ENCODE measurements at places on chromosomes 4 and X.

DNA sequence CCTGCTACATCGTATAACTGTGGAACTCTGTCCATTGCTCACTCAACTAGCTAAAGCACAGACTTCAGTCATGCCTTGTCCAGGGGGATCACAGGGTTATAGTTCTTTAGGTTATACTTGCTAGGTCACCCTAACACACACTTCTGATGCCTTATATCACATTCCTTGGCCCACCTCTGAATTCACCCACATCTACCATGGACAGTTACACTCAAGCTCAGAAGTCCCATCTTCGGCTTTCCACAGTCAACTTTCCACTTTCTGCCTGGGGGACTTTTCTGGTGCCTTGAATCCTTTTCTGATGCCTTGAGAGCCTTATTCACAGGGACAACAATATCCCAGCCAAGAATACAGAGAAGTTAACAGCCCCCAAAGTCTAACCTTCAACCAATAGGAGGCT lies 129.2 kb upstream of the MAOA start:
- DNase-seq, result no peak

GRCh38 chrX:99383786-99384185 lies 1026.3 kb downstream of the PCDH19 start:
- DNase-seq, result no peak

- DNase-seq, result no peak
These were observed 14.9 kb downstream of the ADAM29 start for GRCh38 chr4:174933083-174933482.

GRCh38 chrX:153351981-153352380 lies 18.0 kb downstream of the ZNF275 start:
- no peak for DNase-seq

GRCh38 chr4:161604516-161605300 lies 559.1 kb downstream of the FSTL5 start:
- DNase-seq, result no peak

DNA sequence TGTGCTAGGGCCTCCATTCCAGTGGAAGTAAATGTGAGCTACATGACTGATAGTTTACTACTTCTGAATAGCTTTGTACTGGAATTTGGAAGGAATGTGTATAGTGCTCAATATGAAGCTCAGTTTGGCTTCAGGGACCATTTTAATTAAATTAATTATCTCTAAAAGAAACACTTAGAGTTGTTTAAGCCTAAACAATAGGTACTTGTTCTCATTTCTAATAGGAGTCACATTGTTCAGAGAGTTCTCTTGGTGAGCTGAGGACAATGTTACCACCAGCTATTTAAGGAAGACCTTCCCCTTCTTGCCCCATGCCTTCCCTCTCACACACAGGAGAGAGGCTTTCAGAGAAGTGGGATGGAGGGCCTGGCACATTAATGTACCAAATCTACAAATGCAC lies 78.3 kb downstream of the CHIC2 start:
- no peak for DNase-seq

GRCh38 chrX:114201622-114202021 lies 382.3 kb upstream of the HTR2C start:
- no peak for DNase-seq

DNA sequence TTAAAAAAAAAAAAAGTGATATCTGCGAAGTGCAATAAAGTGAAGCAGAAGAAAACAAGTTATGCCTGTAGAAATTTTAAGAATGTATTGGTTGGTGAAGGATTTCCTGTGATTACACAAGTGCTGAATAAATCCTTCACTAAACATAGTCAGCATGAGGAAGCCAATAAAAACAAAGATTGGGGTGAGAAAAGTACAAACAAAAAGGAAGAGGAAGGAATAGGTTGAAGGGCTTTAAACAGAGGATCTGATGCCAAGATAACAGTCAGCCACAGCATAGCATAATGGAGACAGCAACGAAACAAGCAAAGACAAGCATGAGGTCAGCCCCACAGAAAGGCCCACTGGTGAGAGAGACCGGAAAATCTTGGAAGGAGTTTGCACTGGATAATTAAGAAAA lies 372.2 kb downstream of the ADAM29 start:
- peak; percentile 21 for DNase-seq

- peak; percentile 71 for DNase-seq
These were observed 30.4 kb downstream of the FAT1 start for GRCh38 chr4:186693159-186693815.

- peak; percentile 9 for DNase-seq
These were observed 763.0 kb downstream of the DMD start for GRCh38 chrX:32448320-32448719.

GRCh38 chrX:2550328-2551020 lies 49.7 kb upstream of the DHRSX start:
- no peak for DNase-seq

DNA sequence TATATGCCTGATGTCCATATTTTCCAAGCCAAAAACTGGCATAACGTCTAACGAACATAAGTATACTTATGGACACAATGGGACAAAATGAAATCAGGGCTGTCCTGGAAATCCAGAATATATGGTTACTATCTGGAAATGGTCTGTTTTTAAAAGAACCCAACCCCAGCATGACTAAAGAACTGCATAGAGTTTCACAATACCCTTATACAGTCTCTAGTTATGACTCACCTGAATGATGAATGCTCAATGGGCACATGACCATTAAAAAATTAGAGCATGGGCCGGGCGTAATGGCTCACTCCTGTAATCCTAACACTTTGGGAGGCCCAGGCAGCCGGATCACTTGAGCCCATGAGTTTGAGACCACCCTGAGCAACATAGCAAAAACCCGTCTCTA lies 31.8 kb downstream of the AMMECR1 start:
- DNase-seq, result peak; percentile 86

GRCh38 chr4:147733716-147734344 lies 1.9 kb downstream of the ARHGAP10 start:
- DNase-seq, result no peak

GRCh38 chrX:9785944-9786797 lies at the start of gene SHROOM2:
SHROOM2 (plus strand) TSS chrX:9786429; CDS start chrX:9786546, 117 bp downstream.
- DNase-seq, result no peak

DNA sequence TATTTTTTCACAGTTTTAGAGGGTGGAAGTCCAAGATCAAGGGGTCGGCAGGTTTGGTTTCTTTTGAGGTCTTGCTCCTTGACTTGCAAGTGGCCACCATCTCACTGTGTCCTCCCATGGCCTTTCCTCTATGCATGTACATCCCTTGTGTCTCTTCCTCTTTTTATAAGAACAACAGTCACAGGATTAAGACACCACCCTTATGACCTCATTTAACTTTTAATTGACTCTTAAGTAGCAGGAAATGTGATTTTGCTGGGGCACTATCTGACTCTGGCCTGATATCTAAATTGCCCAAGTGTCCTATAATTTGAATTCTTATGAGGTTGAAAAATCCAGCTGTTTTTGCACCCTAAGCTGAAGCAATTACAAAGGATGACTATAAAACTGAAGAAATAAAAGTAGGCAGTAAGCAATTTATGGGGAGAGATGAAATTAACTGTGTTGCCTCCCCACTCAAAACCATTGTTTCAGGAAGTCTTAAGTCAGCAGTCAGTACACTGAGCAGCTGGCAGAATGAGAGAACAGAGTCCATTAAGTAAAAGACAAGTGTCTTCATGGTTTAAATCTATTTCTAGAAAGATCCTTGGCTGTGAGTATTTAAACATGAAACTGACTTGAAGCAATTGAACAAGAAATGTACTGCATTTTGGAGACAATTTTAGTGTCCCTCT lies 601.3 kb downstream of the SPRY1 start:
- no peak for DNase-seq

- DNase-seq, result peak; percentile 34
These were observed 1.8 kb downstream of the CCNI start for GRCh38 chr4:77073981-77074380.

DNA sequence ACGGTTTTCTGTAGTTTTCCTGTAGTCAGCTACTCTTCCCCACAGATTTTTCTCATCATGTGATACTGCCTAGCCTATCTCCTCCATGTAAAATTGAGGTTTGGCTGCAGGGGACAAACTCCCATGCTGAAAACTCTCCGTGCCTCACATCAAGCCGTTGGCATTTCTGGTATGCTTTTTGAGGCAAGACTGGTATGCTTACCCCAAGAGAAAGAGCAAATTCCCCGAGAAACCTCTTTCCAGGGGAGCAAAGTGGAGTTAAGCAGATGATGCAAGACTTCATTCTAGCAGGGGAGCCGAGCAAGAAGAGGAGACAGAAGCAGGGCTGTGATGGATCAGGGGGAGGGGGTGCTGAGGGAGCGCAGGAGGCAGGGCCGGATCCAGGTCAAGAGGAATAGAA lies 4.8 kb downstream of the SOWAHD start:
- DNase-seq, result peak; percentile 91

DNA sequence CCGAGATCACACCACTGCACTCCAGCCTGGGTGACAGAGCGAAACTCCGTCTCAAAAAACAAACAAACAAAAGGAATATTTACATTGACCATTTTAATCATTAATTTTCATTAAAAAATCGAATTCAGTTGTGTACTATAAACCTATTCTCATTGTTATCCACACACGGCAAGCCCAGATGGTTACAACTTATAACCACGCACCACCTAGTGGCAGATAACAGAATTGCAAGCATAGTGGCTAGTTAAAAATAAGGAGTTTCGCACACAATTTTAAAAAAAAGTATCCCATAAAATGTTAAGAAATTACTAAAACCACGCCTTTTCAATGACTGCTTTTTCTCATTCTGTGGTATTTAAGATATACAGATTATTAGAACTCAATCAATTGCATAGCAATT lies 25.4 kb downstream of the MBNL3 start:
- peak; percentile 26 for DNase-seq

DNA sequence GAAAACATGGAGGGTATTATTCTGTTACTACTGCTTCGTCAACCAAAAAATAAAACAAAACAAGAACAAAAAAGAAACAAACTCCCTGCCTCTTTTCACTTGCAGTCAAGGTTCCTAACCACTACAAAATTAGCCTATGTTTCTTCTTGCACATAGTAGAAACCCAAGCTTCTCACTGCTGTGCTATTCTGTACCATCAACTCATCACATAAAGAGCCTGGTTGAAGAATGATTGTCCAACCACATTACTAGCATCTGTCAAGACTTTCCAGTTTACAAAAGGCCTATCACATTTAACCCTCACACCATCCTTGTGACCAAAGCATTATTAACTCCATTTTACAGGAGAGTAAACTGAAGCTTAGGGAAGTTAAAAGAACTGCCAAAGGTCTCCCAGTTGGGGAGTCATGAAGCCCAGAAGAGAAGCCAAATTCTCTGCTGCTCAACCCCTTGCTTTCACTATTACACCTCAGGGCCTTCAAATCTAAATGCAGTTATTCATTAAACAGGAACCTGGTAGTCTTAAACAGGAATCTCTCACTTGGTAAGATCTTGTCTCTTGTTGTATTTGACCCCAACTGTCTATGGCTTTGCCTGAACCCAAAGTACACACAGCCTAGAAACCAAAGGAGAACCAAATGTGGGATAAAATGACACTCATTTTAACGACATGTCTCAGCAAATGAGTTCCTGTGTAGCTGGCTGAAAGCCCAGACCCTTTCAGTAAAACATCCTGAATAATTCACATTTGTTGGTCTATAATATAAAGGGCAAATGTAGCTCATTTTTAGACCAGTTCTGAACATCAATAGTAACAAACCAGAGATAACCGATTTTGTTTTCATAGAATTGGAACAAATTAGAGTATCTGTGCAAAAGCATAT lies 8.6 kb downstream of the F9 start:
- no peak for DNase-seq

- no peak for DNase-seq
These were observed 80.7 kb downstream of the FAT1 start for GRCh38 chr4:186642998-186643397.

DNA sequence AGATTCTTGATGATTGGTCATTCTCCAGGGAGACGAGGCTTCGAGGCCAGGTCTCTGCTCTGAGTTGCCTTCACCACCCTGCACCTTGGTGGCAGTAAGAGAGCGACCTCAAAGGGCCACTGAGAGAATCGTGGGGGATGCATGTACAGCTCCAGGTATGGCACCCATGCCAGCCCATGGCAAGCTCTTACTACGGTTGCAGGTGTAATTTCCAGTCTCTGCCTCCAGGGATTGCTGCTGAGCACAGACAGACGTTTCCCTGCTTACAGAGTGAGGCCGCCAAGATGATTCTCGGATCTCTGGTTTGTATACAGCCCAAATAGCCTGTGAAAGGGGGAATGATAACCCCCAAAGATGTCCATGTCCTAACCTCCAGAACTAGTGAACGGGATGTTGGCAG lies 16.3 kb upstream of the DRD5 start:
- no peak for DNase-seq

DNA sequence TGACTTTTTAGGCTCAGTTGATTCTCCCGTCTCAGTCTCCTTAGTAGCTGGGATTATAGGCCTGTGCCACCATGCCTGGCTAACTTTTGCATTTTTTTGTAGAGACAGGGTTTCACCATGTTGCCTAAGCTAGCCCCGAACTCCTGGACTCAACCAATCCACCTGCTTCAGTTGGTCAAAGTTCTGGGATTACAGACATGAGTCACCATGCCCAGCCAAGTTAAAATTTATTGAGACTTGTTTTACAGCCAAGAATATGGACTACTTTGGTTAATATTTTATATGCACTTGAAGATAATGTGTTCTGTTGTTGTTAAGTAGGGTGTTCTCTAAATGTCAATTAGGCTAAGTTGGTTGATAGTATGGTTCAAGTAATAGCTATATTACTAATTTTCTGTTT lies 58.7 kb downstream of the CYTL1 start:
- DNase-seq, result no peak

DNA sequence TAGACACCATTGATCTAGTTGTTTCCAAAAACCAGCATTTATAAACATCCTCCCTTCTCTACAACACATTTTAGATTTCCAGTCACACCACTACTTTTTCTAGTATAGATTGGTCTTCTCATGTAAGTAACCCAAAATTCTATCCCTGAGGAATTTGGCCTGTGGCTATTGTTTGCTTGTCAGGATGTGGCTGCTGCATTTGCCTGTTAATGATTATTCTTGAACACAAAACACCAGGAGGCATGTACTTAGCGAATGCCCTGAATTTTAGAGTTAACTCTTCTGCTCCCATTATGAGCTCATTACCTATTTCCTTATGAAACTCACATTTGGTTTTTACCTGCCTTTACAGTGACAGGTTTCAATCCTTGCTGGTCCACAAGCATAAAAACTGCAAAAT lies 102.0 kb upstream of the FSTL5 start:
- no peak for DNase-seq

DNA sequence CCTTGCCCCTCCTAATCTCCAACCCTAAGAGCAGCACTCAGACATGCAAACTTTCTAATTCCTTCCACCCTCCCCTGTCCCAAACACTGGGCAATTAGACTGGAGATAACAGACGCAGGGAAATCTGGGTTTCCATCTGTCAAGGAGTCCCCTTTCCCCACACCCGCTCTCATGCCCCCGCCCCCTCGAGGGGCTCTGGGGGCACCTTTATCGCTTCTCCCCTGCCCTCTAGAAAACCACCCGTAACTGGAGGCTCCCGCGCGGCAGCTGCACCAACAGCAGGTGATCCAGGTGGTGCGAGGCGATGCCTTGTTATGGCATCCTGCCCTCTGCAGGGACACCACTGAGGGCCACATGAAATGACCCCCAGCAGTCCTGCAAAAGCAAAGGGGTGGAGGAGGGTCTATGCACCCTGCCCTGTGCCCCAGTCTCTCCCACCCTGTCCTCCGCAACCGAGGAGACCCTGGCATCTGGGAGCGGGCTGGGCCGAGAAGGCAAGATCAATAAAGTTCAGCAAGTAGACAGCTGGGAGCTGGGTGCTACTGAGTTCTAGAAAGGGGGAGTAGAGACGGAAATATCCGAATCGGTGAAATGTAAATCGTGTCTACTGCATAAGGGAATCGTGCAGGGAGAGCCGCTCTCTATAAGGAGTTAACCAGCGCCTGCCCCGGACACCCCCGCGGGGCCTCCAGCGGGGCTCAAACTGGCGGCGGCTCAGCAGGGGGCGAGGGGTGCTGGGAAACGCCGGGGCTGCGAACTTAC lies 1.6 kb downstream of the KCTD8 start:
- DNase-seq, result no peak
